ENCODE measurements at places on chromosomes 12 and 14. TPM values are rescaled to one million over a fixed set of nuclear protein-coding genes. Genes with fewer than 3 reads are reported as not detected.

GRCh38 chr14:101823066-101823465 is 61.6 kb downstream of the PPP2R5C start:
- no peaks in the 10 kb centered on the region for H3K27me3 ChIP-seq
- H3K27ac ChIP-seq, result peak overlapping the region; percentile 84
- H3K4me3 ChIP-seq, result no peak overlapping the region
- DNase-seq, result no peak
- H3K4me1 ChIP-seq, result peaks cover 6% of the 10 kb centered on the region

DNA sequence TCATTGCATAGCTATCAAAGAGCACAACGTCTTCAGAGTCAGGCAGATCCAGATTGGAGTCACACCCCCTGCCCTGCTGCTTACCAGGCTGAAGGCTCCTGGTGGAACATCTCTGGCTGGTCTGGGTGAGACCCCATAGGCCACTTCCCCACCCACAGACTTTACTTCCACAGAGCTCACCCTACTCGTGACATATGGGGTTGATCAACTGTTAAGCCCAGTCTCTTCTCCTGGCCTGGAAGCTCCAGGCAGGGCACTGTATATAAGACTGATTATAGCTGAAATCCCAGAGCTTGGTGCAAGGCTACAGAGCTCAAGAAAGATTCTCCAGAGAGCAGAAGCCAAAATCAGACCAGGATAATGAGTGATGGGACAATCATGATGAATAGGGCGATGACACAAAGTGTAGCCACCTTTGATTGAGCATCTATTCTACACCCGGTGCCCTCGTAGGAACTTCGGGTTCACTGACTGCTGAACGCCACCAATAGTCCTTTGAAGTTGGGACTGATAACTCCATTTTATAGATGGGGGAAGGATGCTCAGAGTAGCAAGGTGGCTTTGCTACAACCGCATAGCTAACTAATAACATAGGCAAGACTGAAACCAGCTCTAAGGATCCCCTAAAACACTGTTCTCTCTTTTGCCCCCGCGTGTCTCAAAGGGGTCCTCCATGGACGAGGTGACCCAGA is 287.8 kb downstream of the BCL11B start:
- no peak overlapping the region for H3K4me3 ChIP-seq
- H3K27ac ChIP-seq, result no peak overlapping the region
- no peaks in the 10 kb centered on the region for H3K4me1 ChIP-seq
- DNase-seq, result no peak
- H3K36me3 ChIP-seq, result no peaks in the 10 kb centered on the region
- no peaks in the 10 kb centered on the region for H3K27me3 ChIP-seq

Gene NFATC4
- 97.9 TPM for polyA plus RNA-seq

DNA sequence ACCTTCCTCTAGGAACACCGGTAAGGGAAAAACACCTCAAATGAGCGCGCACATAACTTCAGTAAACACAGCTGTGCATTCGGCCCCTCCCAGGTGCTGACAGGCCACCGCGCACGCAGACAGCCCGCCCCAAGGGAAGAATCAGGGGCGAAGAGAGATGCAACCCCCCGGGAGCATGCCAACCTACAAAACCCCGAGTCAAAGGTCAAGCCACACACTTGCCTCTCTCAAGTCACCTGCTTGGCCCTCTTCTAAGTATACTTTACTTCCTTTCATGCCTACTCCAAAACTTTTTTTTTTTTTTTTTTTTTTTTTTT is 2.3 kb upstream of the CYP46A1 start:
- H3K27me3 ChIP-seq, result no peaks in the 10 kb centered on the region
- peak; percentile 28 for DNase-seq
- H3K4me1 ChIP-seq, result peaks cover 4% of the 10 kb centered on the region
- no peak overlapping the region for H3K4me3 ChIP-seq

Gene BCDIN3D
- 2.5 TPM for polyA plus RNA-seq

DNA sequence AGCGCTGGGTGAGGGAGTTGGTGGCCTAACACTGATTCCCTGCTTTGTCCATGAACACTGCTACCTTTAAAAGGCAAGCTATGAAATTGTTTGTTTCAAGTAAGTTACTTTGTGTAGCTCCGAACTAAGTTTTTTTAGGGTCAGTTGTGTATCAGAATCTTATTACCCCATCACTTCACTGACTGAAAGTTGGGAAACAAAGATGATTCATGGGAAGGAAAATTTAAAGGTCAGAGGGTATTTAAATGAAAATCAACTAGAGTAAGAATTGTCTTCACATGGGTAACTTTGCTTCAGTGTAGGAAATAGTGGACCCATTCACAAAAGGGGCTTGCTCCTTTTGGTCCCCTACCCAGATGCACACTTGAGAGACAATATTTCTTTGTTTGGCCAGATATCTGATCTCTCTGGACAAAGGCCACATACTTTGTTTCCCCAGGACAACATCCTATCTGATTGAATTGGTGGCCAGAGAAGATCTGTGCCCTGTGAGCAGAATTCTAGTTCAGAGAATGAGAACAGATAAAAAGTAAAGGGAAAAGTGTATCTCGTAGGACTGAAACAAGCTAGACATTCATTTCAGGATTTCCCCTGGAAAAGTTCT is 53.5 kb downstream of the RAB35 start:
- no peaks in the 10 kb centered on the region for H3K36me3 ChIP-seq
- H3K27ac ChIP-seq, result no peak overlapping the region
- no peak for DNase-seq
- no peaks in the 10 kb centered on the region for H3K4me1 ChIP-seq
- H3K4me3 ChIP-seq, result no peak overlapping the region

Gene RASAL1
- polyA plus RNA-seq, result 6.7 TPM

GRCh38 chr14:31943861-31944255 is 133.2 kb upstream of the ARHGAP5 start:
- no peak overlapping the region for H3K4me3 ChIP-seq
- H3K27me3 ChIP-seq, result no peaks in the 10 kb centered on the region
- H3K36me3 ChIP-seq, result no peaks in the 10 kb centered on the region
- DNase-seq, result no peak
- H3K4me1 ChIP-seq, result no peaks in the 10 kb centered on the region

DNA sequence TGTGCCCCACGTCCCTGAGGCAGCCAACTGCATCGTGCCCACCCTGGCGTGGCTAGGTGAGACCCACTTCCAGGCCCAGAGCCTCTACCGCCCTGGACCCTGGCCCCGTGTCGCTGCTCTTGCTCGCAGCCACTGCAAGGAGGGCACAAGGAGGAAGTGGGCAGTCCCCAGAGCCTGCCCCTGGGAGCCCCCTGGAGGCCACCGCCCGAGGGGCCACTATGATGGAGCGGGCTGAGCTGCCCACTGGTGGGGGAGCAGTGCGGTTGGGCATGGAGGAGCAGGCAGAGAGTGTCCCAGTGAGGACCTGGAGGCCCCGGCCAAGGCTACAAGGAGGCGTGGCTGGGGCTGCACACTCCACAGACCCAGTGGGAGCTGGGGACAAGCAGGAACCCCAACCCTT is 323.6 kb downstream of the PCNX1 start:
- no peaks in the 10 kb centered on the region for H3K4me1 ChIP-seq
- H3K4me3 ChIP-seq, result no peak overlapping the region
- no peak overlapping the region for H3K27ac ChIP-seq
- no peaks in the 10 kb centered on the region for H3K36me3 ChIP-seq

All from pancreas (tissue), 10 donors.